ENCODE measurements at places on chromosomes 2 and 18. TPM values are rescaled to one million over a fixed set of nuclear protein-coding genes. Genes with fewer than 3 reads are reported as not detected.

DNA sequence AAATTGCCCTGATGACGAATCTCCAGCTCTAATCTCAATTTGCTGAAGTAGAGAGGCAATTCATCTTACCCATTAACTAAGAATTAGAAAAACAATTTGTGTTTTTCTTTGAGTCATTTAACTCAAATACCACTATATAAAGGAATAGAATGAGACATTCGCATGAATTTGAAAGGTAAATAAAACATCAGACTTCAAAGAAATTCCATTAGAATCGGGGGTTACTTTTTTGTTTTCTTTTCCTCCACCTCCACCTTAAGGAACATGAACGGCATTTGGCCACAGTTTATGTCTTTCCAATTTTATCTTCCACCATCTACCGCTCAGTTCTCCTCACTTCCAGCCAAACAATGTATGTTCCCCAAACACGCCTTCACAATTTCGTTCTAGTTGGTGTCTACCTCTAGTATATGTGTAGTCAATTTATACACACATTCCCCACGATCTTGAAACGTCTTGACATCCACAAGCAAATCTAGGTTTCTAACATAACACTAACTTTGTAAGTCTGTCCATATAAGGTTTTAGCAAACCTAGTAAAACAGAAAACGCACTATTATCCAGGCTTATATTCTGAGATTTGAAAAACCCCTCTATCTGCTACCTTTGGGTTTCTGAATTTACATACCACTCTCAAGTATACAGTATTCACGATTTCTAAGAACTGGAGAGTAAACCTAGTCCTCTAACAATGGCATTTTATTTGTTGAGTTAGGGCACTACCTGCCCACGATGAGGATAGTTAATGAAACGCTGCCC, 1.2 kb upstream of the SMCHD1 start:
- no peak for DNase-seq

CRYGC gene
- total RNA-seq = not detected

TRIM54 gene
- total RNA-seq = 0.26 TPM

CNDP1 gene
- not detected for total RNA-seq

- DNase-seq = no peak
These were observed 91.7 kb downstream of the RBMS1 start for GRCh38 chr2:160401895-160402294.

DNA sequence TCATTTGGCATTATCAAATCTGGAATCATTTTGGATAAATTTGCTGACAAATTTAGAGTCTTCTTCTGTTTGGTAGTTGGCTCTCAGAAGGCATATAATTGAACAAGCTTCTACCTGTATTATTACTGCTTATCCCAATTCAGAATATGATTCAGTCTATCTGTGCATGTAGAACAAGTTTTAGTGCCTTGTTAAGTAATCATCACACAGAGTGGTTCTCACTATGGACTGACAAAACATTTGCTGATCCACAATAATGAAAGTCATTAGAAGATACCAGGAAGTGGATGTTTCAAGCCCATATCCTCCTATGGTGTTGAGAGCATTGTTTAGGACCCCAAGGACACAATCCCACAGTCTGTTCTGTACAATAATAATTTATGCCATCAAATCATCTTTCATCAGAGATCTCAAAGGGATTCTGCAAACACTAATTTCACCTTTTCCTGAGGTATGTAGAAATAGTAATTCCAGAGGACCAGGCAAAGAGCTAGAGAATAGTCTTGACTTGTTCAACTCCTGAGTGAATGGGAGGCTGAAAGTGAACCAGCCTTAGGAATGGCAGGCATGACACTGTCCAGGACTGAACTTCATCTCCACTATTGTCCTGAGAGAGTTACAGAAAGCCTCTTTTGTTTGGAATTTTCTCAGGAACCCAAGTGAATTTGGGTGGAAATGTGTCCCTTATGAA, 29.6 kb upstream of the DSC1 start:
- no peak for DNase-seq

C2orf66 gene
- total RNA-seq = 0.42 TPM

GRCh38 chr2:133927894-133928293, 326.0 kb upstream of the MGAT5 start:
- no peak for DNase-seq

GRCh38 chr2:58698620-58699019, 457.5 kb upstream of the FANCL start:
- no peak for DNase-seq

GRCh38 chr2:152347076-152347475, 12.1 kb downstream of the FMNL2 start:
- no peak for DNase-seq

DNA sequence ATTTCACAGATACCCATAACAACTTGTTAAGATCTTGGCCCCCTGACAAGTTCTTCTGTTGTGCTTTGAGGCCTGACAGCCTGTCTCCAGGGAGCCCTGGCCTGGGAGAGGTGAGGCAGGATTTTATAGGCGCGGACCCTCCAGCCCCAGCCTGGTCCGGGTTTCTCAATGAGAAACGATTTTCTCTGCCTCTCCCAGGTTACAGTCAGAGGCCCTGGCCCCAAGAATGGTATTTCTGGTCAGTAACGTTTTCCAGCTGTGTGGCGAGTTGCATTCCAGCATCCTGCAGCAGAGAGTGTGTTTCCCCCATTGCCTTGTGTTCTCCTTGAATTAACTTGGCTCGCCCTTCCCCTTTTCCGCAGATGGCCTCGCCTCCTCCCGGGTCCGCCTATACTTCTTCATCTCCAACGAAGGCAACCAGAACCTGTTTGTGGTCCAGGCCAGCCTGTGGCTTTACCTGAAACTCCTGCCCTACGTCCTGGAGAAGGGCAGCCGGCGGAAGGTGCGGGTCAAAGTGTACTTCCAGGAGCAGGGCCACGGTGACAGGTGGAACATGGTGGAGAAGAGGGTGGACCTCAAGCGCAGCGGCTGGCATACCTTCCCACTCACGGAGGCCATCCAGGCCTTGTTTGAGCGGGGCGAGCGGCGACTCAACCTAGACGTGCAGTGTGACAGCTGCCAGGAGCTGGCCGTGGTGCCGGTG, 3.0 kb downstream of the INHBB start:
- DNase-seq = no peak

DNA sequence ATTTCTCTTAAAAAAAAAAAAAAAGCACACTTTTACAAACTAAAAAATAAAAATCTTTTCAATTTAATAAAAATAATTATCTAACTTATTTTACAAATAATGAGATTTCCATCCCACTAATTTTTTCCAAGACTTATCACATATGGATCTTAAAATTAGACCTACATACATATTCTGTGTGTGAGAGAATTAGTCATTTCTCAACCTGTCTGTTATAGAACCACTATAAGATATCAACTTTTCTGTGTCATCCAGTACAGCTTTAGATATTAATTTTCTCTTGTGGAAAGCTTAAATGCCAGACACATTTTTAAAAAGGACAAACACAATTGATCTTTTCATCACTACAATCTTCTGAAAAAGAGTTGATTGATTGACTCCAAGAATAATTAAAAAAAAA, 38.1 kb downstream of the FANCL start:
- no peak for DNase-seq

Data from activated T-helper 1 cell treated with anti-CD3 and anti-CD28 coated beads, Interleukin-12 subunit alpha, Interleukin-12 subunit beta, Interleukin-2, Interleukin-4 antibody, amounts not matched to agents 30 ng/mL and 10 ng/mL and 1 ng/mL, durations not matched to agents 14 hours and 24 hours and 36 hours (primary cell).